ENCODE measurements at places on chromosomes 16 and 17. TPM values are rescaled to one million over a fixed set of nuclear protein-coding genes. Genes with fewer than 3 reads are reported as not detected.
A peak's percentile ranks its signal among the peaks of the same experiment; 100 is the strongest.

DNA sequence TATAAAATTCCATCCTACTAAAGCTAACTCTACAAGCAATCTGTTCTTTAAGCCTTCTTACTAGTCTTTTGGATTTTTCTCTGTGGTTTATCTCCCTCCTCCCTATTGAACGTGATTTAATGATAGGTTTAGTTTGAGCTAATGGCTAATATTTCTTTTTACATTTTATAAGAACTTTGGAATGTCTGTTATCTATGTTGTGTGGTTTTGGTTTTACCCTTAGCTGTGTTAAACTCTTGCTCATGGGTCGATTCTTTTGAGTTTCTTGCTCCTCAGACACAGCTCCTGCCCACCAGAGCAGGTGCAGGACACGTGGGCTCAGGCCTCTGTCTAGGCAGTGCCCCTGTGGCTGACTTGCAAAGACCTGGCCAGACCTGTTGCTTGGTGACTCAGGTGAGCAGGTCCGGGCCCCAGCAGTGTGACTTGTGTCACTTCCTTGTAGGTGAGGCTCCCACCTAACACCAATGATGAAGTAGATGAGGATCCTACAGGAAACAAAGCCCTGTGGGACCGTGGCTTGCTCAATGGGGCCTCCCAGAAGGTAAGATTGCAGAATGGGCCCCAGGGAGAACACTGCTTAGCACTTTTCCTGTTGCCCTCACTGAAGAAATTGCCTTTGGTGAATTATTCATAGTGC lies 45.1 kb downstream of the SF3B3 start:
- no peak for DNase-seq

DNA sequence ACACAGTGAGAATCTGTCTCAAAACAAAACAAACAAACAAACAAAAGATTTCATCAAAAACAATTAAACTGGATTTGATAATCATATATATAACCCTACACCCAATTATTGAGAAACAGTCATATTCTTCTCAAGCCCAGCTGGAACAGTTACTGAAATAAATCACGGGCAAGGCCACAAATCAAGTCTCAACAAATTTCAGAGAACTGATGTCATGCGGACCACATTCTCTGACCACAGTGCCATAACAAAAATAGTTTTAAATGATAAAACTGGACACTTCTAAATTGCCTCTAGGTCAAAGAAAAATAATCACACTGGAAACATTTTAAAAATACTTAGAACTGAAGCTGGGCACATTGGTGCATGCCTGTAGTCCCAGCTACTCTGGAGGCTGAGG lies 15.9 kb upstream of the PIK3R5 start:
- DNase-seq: no peak

GRCh38 chr16:61606581-61606980 lies 429.7 kb downstream of the CDH8 start:
- no peak for DNase-seq

DNA sequence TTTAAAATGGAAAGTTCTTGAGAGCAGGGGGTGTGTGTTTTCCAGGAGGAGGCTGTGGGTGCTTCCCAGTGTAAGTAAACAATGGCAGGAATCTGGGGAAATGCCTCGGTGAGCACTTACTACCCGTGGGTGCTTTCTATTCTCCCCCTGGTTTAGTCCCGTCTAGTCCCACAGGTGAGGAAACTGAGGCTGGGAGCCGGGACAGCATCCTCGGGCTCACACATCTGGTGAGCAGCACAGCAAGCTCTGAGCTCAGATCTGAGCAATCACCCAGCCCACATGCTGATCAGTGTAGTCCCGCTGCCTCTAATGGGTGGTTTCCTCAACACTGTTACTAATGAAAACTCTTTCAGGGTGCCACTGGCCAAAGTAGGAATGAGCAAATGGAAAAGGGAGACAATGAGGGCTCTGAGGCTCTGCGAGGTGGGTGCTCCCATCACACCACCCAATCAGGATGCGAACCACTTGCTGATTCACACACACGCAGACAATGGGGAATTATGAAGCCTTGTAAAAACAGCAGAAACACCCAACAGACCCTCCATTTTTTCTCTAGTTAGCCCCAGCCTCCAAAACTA lies 202.6 kb downstream of the PARN start:
- no peak for DNase-seq

MIF4GD gene
- total RNA-seq: 16.1 TPM

DNA sequence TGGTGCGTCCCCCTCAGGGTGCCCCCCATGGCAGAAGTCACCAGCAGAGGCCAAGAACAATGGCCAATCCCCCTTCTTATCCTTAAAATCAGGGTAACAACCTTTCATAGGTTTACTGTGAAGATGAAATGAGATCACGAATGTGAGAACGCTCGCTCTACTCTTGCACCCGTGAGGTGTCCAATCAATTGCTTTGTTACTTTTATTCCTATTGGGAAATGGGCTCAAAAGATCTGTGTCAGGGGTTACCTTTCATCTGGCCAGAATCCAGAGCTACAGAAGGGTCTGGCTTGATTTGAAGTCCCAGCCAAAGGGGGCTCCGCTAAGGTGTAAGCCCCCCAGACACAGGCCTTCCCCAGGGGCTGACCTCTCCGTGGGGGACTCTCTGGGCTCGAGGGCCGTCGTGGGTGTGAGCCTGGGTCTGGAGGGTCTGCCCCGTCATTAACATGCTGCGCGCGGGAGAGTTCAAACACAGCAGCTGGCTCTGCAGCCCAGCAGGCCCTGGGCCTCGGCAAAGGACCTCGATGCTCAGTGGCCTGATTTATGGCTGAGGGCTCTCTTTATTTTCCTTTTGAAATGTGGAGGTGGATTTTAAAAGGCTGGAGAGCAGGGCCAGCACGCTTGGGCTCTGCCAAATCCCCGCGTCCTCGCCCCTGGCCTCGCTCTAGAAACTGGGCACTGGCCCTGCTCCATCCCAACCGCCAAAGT lies 10.4 kb downstream of the ABR start:
- DNase-seq: no peak

DNA sequence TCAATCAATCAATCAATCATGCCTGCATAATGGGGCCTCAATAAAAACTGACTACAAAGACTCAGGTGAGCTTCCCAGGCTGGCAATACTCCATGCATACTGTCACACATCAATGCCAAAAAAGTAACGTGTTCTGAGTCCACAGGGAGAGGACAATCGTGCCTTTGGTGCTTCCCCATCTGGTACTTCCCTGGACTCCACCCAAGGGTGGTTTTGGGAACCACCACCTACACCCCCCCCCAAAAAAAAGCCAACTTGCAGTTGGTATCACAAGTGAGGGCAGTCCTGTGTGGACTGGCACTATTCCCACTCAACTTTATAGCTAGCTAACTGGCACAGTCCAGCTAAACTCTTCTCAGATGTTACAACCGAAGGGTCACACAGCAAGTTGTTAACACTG lies 3.1 kb downstream of the ZDHHC7 start:
- DNase-seq: no peak

DNA sequence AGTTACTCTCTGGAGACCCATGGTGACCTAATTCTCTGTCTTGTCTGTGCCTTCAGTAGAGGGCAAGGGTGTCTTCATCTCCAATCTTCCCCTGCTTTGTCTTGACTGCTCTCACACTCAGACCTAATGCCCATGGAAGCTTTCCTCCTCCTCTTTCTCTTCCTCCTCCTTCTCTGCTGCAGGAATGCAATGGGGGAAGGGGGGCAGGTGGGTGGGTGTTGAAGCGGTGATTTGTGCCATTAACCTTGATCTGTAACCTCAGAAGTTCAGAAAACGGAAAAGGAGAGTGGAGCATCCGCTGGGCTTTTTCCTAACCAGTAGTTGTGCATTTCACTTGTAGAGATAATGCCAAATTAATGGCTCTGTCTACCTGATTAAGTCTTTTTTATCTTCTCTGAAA lies 172.3 kb upstream of the CDH11 start:
- no peak for DNase-seq

GRCh38 chr17:67639555-67639954 lies 78.2 kb upstream of the NOL11 start:
- DNase-seq: no peak

- DNase-seq: no peak
Observed at GRCh38 chr17:77332981-77333685, 192.4 kb downstream of the SEC14L1 start.

B9D1 gene
- total RNA-seq: 25.4 TPM

NPW gene
- total RNA-seq: 10.3 TPM

TOX3 gene
- 21.2 TPM for total RNA-seq

- DNase-seq: no peak
Observed at GRCh38 chr17:75488693-75489510, 26.4 kb downstream of the CASKIN2 start.

TNP2 gene
- total RNA-seq: not detected

GPR179 gene
- 0.07 TPM for total RNA-seq

GRAPL gene
- total RNA-seq: not detected

DNA sequence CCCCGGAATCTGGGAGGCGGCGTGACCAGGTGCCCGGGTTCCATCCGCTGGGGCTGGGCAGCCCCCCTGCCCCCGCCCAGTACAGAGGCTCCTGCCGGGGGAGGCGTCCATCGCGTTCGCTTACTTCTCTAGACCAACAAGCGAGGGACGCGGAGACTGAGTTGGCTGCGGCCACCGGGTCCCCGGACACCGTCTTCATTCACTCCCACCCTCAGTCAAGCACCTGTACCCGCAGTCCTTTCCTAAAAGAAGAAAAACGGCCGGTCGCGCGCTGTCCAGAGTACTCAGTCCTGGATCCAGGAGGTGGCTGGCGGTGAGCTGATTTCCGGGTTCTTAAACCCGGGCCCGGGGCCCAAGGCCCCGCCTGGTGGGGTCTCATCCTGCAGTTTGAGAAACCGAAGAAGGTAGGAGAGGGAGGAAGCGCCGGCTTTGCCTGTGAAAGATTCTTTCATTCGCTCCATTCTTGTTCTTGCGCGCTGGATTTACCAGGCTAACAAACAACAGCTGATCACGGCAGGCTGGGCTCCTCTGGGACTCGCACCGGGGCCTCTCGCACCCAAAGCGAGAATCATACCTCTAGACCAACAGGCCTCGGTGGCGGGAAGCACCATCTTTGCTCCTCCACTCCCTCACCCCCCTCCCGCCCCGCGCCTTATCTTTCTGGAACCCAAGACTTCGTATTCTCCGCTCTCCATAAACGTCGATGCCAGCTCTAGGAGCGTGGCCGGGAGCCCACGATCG lies 17.4 kb upstream of the OR1F1 start:
- peak; percentile 77 for DNase-seq

DNA sequence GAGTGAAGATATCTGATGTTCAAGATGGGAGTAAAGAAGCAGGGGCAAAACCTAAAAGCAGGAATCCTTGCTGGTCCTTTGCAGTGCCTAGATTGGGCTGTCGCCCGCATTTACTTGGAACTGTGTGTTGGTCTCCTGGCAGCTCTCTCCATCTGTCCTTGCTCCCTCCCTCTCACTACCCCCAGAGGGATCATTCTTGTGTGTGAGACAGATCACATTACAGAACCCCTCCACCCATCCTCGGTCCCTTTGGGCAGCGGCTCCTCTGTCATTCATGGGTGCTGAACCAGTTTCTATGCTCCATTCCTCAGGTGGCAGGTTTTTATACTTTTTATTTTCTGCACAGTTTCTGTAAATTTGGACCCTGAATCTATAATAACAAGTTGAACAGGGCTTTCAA lies 99.4 kb upstream of the MYOCD start:
- DNase-seq: no peak

CENPT gene
- total RNA-seq: 42.2 TPM

GRCh38 chr16:8402981-8403843 lies 187.1 kb downstream of the TMEM114 start:
- no peak for DNase-seq

- DNase-seq: no peak
Observed at GRCh38 chr16:15775663-15776304, 81.0 kb downstream of the MYH11 start.

CYGB gene
- total RNA-seq: 3.7 TPM

GRCh38 chr17:62807812-62808575 lies at the start of gene MARCHF10:
MARCHF10 (minus strand) TSS chr17:62808314; CDS start chr17:62801735, 6,579 bp downstream.
- DNase-seq: peak; percentile 78

DNA sequence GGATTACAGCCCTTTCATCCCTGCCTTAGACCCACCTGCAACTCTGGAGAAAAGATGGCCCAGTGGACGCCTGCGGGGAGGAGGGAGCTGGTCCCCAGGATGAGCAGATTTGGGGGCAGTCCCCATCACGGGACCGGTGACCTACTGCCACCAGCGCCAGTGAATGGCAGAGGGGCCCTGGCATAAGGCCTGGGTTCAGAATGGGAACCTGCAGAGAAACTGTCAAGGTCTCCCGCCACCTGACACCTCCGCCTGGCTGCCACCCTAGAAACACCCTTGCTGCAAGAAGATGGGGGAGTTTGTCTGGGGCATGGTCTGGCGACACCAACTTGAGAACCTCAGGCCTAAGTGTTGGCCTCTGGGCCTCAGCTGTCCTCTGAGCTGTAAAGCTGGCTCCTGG lies 335.7 kb downstream of the SEC14L1 start:
- no peak for DNase-seq

KRT31 gene
- total RNA-seq: not detected

DNA sequence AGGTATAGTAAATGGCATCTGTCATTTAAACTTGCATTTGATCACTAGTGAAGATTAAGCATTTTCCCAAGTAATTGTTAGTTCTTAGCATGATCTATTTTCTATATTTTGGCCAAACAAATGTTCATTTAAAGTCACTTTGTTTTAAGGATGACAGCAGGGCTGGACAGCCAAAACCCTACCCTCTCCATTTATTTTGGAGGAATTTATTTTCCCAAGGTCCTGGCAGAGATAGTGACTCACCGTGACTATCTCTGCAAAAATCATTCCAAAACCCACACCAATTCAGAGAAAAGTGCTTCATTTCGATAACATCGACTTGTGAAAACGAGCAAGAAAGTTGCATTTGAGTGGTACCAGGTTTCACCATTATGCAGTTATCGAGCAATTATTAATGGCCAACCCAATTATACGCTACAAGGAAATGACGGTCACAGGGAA lies 665 bp upstream of the AKAP1 start:
- DNase-seq: no peak

GRCh38 chr16:12220766-12221165 lies 244.2 kb downstream of the SNX29 start:
- DNase-seq: no peak

KCNJ18 gene
- total RNA-seq: not detected

DNA sequence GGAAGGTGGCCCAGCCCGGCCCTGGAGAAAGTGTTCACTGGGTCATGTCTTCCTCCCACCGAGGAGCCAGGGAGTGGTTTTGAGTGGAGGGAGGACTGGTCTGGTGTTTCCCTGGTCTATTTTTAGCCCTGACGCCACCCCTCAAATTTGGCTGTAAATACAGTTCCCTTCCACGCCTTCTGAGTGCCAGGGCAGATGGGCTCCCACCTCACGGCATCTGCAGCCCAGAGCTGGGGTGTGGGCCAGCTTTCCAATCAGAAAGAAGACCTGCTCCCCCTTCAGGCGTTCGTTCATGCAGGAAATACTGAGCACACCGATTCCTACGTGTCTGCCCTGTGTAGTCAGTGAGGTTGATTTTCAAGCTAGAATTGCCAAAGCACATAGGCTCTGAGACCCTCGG lies 53.7 kb downstream of the SNX20 start:
- DNase-seq: peak; percentile 58

KRTAP9-8 gene
- total RNA-seq: not detected

- DNase-seq: no peak
Observed at GRCh38 chr17:11643851-11644250, 45.6 kb downstream of the DNAH9 start.

POLR3K gene
- total RNA-seq: 49.6 TPM

USP7 gene
- 208 TPM for total RNA-seq

SLC6A2 gene
- total RNA-seq: not detected
